ENCODE measurements at places on chromosomes 2 and 18.

DNA sequence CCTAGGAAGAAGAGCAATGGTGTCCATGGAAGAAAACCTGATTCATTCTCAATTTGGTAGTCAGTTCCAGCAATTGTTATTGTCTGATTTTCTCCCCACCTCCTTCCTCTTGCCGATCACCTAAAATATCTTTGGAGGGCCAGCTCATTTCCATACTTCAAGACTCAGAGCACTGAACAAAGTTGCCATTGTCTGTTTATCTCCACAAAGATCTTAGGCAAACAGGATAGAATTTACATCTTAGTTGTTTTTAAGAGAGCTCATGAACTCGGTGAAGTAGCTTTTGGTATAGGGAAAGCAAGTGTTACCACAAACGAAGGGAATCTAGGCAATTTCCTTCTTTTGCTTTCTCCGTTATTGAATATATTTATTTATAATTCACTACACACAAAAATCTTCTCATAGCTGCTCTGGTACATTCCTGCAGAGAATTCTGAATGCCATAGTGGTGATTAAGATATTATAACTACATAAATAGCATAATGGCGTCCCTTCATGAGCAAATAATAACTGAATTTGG lies 41.5 kb upstream of the CHST9 start:
- no peak for DNase-seq

DNA sequence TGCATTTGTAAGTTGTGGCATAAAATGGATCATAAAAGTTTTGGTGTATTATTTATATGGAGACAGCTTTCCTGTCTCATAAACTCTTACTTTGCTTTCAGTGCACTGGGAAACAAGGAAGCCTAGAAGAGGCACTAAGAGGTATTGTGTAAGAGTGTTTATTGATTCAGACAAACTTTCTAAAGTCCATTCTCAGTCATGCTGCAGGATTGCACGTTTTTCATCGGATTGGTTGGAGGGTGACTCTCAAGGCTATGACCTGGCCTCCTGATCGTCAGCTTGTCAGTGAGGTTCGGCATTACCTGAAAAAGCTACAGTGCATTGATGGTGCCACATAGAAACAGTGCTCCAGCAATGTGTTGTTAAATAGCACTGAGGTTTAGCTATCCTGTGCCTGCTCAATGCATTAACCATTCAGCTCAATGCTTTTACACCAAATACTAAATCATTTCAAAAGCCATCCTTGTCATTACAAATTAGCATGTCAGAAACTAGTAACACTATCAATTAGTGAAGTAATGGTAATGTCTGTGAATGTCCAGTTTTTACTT lies 545.5 kb downstream of the CBLN2 start:
- DNase-seq = no peak

GRCh38 chr2:96374211-96374951 lies 38.8 kb downstream of the NCAPH start:
- no peak for DNase-seq

GRCh38 chr2:148590612-148591011 lies 53.9 kb upstream of the EPC2 start:
- DNase-seq = no peak

GRCh38 chr18:55110436-55110835 lies 151.2 kb upstream of the CCDC68 start:
- DNase-seq = no peak

DNA sequence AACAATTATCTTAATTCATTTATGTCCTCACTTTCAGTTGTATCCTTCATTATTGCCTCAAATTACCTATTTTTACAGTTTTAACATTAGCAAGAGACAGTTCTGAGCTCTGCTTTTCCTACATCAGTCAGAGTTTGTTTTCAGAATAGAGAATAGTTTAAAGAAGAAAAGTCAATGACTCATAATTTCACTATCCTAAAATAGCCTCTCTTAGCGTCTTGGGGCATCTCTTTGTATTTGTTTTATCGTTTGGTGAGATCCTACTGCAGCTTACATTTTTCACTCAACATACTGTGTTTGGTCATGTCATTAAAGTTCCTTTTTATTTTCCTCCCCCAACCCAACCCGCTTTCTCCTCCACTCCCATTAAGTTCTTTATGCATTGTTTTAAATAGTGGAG lies 3.8 kb downstream of the SEC11C start:
- DNase-seq = no peak

DNA sequence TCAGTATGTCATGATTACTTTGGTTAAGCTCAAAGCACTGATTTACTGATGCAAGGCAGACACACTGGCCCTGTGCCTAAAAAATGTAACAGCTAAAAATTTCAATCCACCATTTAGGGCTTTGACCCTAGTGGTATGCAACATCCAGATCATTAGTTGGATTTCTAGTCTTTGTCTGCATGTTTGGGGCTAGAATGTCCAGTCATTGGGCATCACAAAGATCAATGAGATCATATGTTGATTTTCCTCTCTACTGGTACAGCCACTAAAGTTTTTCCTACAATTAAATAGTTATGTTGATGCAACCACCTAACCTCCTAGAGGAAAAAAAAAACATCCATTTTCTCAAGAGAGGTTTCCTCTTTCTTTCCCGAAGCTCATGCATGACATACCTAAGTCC lies 53.4 kb upstream of the REV1 start:
- no peak for DNase-seq

DNA sequence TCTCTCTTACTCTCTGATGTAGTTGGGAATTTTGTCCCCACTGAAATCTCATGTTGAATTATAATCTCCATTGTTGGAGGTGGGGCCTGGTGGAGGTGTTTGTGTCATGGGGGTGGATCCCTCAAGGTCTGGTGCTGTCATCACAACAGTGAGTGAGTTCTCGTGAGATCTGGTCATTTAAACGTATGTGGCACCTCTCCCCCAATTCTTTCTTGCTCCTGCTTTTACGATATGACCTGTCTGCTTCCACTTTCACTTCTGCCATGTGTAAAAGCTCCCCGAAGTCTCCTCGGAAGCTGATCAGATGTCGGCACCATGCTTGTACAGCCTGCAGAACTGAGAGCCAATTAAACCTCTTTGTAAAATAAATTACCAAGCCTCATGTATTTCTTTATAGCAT lies 337.8 kb upstream of the CDH2 start:
- no peak for DNase-seq

DNA sequence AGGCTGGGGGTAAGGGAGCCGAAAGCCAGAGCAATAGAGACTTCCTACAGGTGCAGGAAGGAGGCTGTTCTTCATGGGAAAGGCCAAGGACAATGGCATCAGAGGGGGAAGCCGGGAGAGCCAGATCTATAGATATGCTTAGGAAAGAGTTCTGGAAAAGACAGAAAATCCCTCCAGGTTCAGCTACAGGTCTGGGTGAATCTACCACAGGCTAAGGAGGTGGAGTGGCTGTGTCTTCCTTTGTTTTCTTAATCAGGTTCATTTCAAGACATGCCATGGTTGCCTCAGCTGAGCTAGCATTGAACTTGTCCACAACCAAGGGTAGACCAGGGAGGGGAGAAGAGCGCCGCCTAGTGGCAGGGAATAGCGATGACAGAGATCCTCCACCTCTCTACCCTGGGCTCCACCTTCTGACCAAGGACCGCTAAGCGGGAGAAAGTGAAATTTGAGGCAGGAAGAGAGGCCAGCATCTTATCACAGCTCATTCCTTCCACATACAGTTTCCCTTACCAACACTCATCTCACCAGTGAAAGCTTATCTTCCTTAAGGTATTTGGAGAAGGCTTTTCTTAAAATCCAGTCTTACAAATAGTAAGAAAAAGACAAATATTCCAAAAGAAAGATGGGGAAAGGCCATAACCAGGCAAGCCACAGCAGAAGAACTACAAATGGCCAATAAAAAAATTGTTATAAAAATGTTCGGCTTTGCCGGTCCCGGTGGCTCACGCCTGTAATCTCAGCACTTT lies 74.2 kb downstream of the VIT start:
- peak; percentile 42 for DNase-seq

- DNase-seq = no peak
These were observed 777 bp upstream of the C18orf32 start for GRCh38 chr18:49487711-49488310.

DNA sequence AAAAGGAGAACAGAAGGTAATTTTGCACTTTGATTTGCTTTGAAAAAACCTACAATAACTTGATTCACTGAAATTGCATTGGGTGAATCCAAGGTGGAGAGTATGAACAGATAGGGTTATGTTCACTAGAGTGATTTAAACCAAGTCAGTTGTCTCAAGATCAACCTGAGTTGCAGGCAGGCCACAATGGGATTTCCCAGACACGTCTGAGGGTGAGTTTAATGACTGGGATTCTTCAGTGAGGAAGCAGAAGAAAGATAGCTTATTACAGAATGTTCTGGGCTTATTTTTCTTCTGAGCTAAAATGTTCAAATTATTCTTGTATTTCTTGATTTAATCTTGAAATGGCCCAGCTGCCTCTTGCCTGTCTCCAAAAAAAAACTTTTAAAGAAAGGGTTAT lies 20.1 kb downstream of the COL4A4 start:
- no peak for DNase-seq

GRCh38 chr2:148875387-148876051 lies 492 bp downstream of the KIF5C start:
- peak; percentile 12 for DNase-seq

- no peak for DNase-seq
These were observed 298.9 kb downstream of the TCF4 start for GRCh38 chr18:55289048-55289447.

- DNase-seq = no peak
These were observed 114.2 kb upstream of the EPC2 start for GRCh38 chr2:148530350-148530749.

DNA sequence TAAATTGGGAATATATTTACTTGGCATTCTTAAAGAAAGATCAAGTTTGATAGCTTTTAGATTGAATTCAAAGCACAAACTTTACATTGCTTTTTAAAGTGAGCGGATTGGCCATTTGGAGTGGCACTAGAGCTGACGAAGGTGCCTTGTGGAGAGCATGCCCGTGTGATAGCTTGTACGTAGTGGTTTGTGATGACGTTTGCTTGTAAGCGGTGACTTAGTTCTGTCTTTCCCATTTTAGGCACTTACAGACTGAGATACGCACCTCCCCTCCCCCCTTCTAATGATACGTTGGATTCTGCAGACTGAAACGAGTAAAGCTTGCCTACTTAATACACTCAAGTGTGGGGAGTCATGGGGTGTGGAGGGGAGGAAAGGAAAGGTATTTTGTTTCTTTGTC lies 53.4 kb downstream of the ZCCHC2 start:
- no peak for DNase-seq

DNA sequence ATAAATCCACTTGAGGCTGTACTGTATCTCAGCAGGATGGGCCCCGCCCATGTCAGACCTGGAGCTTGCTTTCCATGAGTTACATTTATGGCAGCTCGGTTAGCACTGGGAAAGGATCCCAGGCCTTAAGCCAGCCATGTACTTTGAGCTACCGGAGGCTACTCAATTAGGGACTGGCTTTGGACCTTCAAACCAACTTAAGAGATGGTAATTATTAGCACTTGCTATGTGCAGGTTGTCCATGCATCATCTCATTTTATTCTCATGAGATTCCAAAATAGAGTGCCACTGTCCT lies 64.4 kb downstream of the ACTR2 start:
- no peak for DNase-seq

GRCh38 chr2:48092846-48093803 lies 186.8 kb upstream of the FBXO11 start:
- DNase-seq = no peak

- DNase-seq = no peak
These were observed 270.1 kb downstream of the C1D start for GRCh38 chr2:67792681-67793091.

- no peak for DNase-seq
These were observed 4.3 kb upstream of the ADI1 start for GRCh38 chr2:3523551-3524041.

DNA sequence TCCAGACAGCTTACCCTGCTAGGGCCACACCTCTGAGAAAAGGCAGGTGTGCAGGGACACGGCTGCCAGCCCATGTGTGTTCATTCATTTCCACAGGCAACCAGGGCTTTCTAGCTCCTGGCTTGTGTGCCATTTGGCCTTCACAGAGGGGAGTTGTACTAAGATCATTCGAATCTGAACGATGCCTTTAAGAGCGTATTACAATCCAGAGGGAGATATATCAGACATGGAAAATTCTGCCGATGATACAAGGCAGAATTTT lies 64.2 kb upstream of the OTOF start:
- DNase-seq = no peak

DNA sequence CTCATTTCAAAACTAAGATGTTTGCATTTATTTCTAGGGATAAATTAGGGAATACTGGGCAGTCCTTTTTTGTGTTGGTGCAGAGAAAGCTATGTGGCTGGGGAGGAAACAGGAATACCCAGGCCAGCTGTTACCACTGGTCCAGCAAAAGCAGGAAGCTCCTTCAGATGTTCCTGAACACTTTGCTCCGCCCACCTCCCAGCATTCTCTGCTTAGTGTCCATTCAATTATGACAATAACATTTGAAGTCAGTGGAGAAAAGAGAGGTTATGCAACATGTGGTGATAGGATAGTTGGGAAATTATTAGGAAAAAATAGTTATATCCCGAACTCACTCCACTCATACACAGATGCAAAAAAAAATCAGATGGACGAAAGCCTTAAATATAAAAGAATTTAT lies 22.1 kb upstream of the ARPC2 start:
- DNase-seq = no peak

DNA sequence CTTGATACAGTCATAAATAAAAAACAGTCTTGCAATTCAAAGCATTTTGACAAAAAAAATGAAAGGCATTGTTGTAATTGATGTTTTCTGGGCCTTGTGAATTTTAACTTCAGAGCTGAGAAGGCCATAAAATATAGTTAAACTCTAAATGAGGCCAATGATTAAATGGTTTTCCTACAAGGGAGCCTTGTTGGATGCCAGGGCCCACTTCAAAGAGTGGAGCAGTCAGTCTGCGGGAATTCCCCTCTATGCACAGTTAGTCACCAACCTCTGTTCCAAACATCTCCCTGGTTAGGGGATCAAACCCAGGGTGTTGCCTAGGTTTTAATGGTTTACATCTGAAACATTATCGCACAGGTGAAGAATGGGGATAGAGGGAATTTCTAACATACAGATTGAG lies 143.4 kb downstream of the NCKAP5 start:
- DNase-seq = no peak

- no peak for DNase-seq
These were observed 169.3 kb downstream of the KCNE4 start for GRCh38 chr2:223221139-223221835.

Data from activated CD4-positive, alpha-beta T cell treated with anti-CD3 and anti-CD28 coated beads, Interleukin-2, amount 10 ng/mL, durations not matched to agents 7 days and 5 days (primary cell).